ENCODE measurements at places on chromosomes 1 and 21.

GRCh38 chr21:45064091-45064490 is 10.3 kb upstream of the ADARB1 start:
- H3K4me1 ChIP-seq = peaks cover 9% of the 10 kb centered on the region
- H3K36me3 ChIP-seq = no peaks in the 10 kb centered on the region
- H3K4me3 ChIP-seq = no peak overlapping the region
- DNase-seq = no peak
- no peaks in the 10 kb centered on the region for H3K27me3 ChIP-seq

GRCh38 chr1:224387302-224387912 is 30.7 kb downstream of the CNIH4 start:
- H3K27ac ChIP-seq = no peak overlapping the region
- no peaks in the 10 kb centered on the region for H3K4me1 ChIP-seq
- peak; percentile 58 for DNase-seq
- no peaks in the 10 kb centered on the region for H3K27me3 ChIP-seq
- no peak overlapping the region for H3K4me3 ChIP-seq
- peaks cover 16% of the 10 kb centered on the region for H3K36me3 ChIP-seq

DNA sequence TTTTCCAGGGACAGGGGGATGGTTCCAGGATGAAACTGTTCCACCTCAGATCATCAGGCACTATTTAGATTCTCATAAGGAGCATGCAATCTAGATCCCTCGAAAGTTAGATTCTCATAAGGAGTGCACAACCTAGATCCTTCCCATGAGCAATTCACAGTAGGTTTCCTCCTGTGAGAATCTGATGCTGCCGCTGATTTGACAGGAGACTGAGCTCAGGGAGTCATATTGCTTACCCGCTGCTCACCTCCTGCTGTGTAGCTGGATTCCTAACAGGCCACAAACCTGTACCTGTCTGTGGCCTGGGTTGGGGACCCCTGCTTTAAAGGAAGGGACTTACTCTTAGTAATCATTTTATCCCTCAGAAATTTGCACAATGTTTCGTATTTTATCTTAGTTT is 9.3 kb downstream of the CTH start:
- no peaks in the 10 kb centered on the region for H3K4me1 ChIP-seq
- no peak overlapping the region for H3K27ac ChIP-seq
- H3K4me3 ChIP-seq = no peak overlapping the region
- DNase-seq = no peak

DNA sequence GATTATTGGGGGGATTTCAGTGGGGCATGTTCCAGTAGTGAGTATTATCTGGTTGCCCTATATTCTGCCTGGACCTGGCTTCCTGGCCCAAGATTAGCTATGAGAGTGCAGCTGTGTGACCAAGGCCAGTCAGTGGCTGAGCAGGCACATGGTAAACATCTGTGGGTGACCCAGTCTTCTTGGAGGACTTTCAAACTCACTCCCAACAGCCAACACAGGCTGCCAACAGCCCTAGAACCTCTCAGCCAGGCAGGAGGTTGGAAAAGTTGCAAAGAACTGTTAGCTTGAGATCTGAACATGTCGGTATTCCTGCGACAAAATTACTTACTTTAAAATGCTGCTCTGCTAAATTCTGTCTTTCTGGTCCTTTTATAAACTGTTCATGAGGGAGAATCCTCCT is 192.4 kb downstream of the TGFBR3 start:
- H3K4me3 ChIP-seq = no peak overlapping the region
- no peaks in the 10 kb centered on the region for H3K4me1 ChIP-seq
- no peaks in the 10 kb centered on the region for H3K27me3 ChIP-seq
- H3K36me3 ChIP-seq = no peaks in the 10 kb centered on the region

GRCh38 chr1:206754011-206754410 is 16.6 kb upstream of the IL19 start:
- H3K4me3 ChIP-seq = no peak overlapping the region
- no peaks in the 10 kb centered on the region for H3K36me3 ChIP-seq
- H3K4me1 ChIP-seq = no peaks in the 10 kb centered on the region

GRCh38 chr1:212609701-212610574 is 1.4 kb downstream of the ATF3 start:
- H3K36me3 ChIP-seq = peaks cover 8% of the 10 kb centered on the region
- no peaks in the 10 kb centered on the region for H3K27me3 ChIP-seq
- DNase-seq = no peak
- peaks cover 23% of the 10 kb centered on the region for H3K4me1 ChIP-seq
- H3K27ac ChIP-seq = peak overlapping the region; percentile 96

GRCh38 chr1:215958841-215959240 is 391.7 kb downstream of the KCTD3 start:
- no peak overlapping the region for H3K27ac ChIP-seq
- H3K4me1 ChIP-seq = no peaks in the 10 kb centered on the region
- no peaks in the 10 kb centered on the region for H3K27me3 ChIP-seq
- no peak overlapping the region for H3K4me3 ChIP-seq
- no peak for DNase-seq

GRCh38 chr1:199508653-199509052 is 518.9 kb upstream of the NR5A2 start:
- H3K27ac ChIP-seq = no peak overlapping the region
- no peaks in the 10 kb centered on the region for H3K4me1 ChIP-seq
- DNase-seq = no peak
- H3K27me3 ChIP-seq = no peaks in the 10 kb centered on the region
- no peak overlapping the region for H3K4me3 ChIP-seq

- no peak overlapping the region for H3K4me3 ChIP-seq
- no peak overlapping the region for H3K27ac ChIP-seq
- DNase-seq = peak; percentile 86
Observed at GRCh38 chr1:151594143-151594625, 17.7 kb upstream of the SNX27 start.

DNA sequence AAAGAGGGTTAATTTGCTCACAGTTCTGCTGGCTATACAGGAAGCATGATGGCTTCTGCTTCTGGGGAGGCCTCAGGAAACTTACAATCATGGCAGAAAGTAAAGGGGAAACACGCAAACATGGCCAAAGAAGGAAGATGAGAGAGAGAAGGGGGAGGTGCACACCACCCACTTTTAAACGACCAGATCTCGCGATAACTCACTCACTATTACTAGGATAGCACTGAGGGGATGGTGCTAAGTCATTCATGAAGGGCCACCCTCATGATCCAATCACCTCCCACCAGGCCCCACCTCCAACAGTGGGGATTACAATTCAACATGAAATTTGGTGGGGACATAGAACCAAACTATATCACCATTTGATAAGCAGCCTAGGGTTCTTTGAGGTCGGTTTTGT is 2.4 kb upstream of the C1orf115 start:
- peaks cover 3% of the 10 kb centered on the region for H3K4me1 ChIP-seq
- no peak overlapping the region for H3K27ac ChIP-seq
- H3K36me3 ChIP-seq = no peaks in the 10 kb centered on the region
- no peak for DNase-seq
- H3K27me3 ChIP-seq = no peaks in the 10 kb centered on the region

DNA sequence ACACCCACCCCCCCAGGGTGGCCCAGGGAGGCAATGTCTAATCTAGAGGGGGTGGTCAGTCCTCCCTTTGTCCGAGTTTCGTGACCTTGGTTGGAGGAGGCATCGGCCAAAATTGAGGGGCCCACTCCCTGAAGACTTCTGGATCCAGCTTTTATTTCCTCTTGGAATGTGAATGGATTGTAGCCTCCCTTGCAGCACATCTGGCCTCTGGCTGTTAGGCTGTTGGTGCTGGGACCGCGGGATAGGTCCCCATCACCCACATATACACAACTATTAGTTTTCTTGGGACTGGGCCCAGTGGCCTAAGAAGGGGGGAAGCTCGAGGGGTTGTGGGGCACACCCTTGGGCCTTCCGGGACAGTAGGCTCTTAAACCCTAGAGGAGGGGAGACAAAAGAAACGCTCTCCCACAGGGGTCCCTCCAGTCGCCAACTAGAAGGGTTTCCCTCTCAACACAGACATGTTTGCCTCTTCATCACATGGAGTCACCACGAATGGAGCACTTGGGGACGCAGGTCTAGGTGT is 2.5 kb downstream of the LHX4 start:
- H3K4me3 ChIP-seq = no peak overlapping the region
- no peak for DNase-seq
- H3K27ac ChIP-seq = no peak overlapping the region
- H3K27me3 ChIP-seq = peaks cover 87% of the 10 kb centered on the region
- H3K36me3 ChIP-seq = no peaks in the 10 kb centered on the region
- peaks cover 30% of the 10 kb centered on the region for H3K4me1 ChIP-seq

- H3K36me3 ChIP-seq = no peaks in the 10 kb centered on the region
- DNase-seq = no peak
- no peak overlapping the region for H3K4me3 ChIP-seq
- peak overlapping the region; percentile 9 for H3K27ac ChIP-seq
- H3K4me1 ChIP-seq = peaks cover 31% of the 10 kb centered on the region
- H3K27me3 ChIP-seq = no peaks in the 10 kb centered on the region
Observed at GRCh38 chr1:162213281-162213912, 143.9 kb downstream of the NOS1AP start.

- no peaks in the 10 kb centered on the region for H3K27me3 ChIP-seq
- H3K27ac ChIP-seq = no peak overlapping the region
- H3K36me3 ChIP-seq = peaks cover 17% of the 10 kb centered on the region
- peaks cover 19% of the 10 kb centered on the region for H3K4me1 ChIP-seq
Observed at GRCh38 chr1:109733236-109733870, 7.5 kb downstream of the GSTM3 start.

DNA sequence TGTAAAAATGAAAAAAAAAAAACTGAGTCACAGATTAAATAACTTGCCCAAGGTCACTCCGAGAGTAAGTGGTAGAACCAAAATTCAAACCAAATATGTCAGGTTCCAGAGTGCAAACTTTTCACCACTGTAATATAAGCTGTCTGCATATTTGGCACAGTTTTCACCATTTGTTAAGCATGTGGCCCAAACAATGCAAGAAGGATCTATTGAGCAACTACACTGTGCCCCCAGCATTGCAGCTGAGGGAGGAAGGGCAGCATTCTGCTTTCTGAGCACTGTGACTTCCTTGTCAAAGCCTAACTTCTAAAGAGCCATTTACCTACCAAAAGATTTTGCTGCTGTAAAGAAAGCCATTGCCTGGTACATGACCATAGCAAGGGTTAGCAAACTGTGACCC is 133.4 kb downstream of the SYT2 start:
- H3K27ac ChIP-seq = no peak overlapping the region
- no peak for DNase-seq
- H3K36me3 ChIP-seq = no peaks in the 10 kb centered on the region
- H3K27me3 ChIP-seq = no peaks in the 10 kb centered on the region
- H3K4me3 ChIP-seq = no peak overlapping the region

GRCh38 chr1:162070094-162070748 is 730 bp downstream of the NOS1AP start:
- no peaks in the 10 kb centered on the region for H3K27me3 ChIP-seq
- H3K36me3 ChIP-seq = no peaks in the 10 kb centered on the region
- H3K4me3 ChIP-seq = peak overlapping the region; percentile 89
- peaks cover 11% of the 10 kb centered on the region for H3K4me1 ChIP-seq
- DNase-seq = no peak
- no peak overlapping the region for H3K27ac ChIP-seq

DNA sequence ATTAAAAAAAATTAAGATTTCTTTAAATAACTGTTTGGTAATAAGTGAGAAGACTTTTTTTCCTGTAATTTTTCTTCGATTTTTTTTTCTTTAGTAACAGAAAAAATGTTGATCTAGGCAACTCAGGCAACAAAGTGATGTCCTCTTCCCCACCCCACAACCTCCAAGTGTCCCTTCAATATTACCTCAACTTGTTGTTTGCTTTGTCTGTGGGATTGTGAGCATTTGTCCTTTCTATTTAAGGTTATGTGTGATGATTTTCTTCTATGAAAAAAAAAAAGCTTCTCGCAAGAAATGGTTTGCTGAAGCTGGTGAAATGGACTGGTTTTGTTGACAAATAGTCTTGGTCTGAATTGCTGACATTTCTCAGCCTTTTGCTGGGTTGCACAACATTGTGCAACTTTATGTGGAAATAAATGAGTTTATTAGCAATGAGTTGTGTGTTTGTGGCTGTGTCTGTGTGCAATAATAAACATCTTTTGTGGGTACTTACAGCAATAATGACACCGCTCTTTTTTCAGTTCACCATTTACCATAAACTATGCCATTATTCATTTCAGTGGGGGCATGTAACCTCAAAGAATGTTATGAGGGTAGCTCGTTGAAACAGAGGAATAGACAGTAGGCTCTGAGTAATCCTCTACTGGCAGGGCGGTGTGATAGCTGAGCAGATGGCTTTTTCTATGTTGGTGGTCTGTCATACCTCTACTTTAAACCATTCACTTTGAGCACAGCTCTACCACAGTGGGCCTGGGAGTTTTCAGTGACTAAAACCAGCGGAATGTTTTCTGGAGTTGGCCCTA is 218.4 kb downstream of the HLX start:
- no peaks in the 10 kb centered on the region for H3K36me3 ChIP-seq
- peak; percentile 85 for DNase-seq
- no peaks in the 10 kb centered on the region for H3K27me3 ChIP-seq
- H3K4me3 ChIP-seq = no peak overlapping the region
- H3K27ac ChIP-seq = no peak overlapping the region

DNA sequence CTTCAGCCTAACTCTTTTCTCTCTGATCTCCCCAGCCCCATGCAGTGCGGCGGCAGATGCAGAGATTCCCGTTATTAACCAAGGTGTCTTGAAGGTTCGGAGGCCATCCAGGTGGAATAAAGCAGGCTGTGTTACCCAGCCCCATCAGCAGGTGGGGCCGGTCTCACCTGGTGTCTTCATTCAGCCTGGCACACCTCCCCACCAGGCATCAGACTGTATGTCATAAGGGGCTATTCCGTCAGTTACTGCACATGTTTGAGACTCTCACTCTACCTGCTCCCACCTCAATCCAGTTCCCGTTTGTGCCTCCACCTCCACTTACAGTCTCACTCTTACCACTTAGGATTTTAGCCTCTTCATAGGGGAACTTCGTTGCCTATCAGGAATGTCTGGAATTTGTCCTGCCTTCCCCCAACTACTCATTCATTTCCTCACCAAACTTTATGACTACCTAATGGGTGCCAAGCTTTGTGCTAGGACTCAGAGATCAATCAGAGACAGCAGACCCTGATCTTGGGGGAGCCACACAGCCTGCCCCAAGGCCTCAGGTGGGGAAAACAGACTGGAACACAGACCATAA is 170.2 kb downstream of the PLPP3 start:
- peaks cover 28% of the 10 kb centered on the region for H3K4me1 ChIP-seq
- H3K36me3 ChIP-seq = no peaks in the 10 kb centered on the region
- H3K27me3 ChIP-seq = no peaks in the 10 kb centered on the region
- no peak overlapping the region for H3K4me3 ChIP-seq
- DNase-seq = peak; percentile 39

GRCh38 chr1:184299406-184299790 is 87.4 kb upstream of the C1orf21 start:
- H3K36me3 ChIP-seq = no peaks in the 10 kb centered on the region
- no peak overlapping the region for H3K4me3 ChIP-seq
- no peaks in the 10 kb centered on the region for H3K27me3 ChIP-seq
- no peak overlapping the region for H3K27ac ChIP-seq

- no peak overlapping the region for H3K4me3 ChIP-seq
- H3K27ac ChIP-seq = no peak overlapping the region
- no peaks in the 10 kb centered on the region for H3K36me3 ChIP-seq
- DNase-seq = peak; percentile 11
- no peaks in the 10 kb centered on the region for H3K4me1 ChIP-seq
Observed at GRCh38 chr1:97849345-97850340, 71.2 kb downstream of the DPYD start.

Data from trophoblast cell (in vitro differentiated cells and primary cell).